Skin of body (tissue), 3 donors: ENCODE measurements at places on chromosomes 12 and 14. TPM values are rescaled to one million over a fixed set of nuclear protein-coding genes. Genes with fewer than 3 reads are reported as not detected.

- DNase-seq: no peak
These were observed 3.0 kb downstream of the GALNT4 start for GRCh38 chr12:89521364-89522223.

APOLD1 gene
- 21.2 TPM for total RNA-seq

EIF4B gene
- total RNA-seq: 677 TPM

- DNase-seq: no peak
These were observed 1486.2 kb upstream of the SEL1L start for GRCh38 chr14:83019744-83020414.
